ENCODE measurements at places on chromosomes 1 and 21. TPM values are rescaled to one million over a fixed set of nuclear protein-coding genes. Genes with fewer than 3 reads are reported as not detected.

The PRCC gene
- polyA plus RNA-seq, result 69.4 TPM

The HAPLN2 gene
- not detected for polyA plus RNA-seq

The COL11A1 gene
- not detected for polyA plus RNA-seq

The E2F2 gene
- polyA plus RNA-seq, result 0.39 TPM

The EPHB2 gene
- polyA plus RNA-seq, result 0.08 TPM

The GPR3 gene
- polyA plus RNA-seq, result not detected

The C1orf94 gene
- polyA plus RNA-seq, result not detected

The LMX1A gene
- polyA plus RNA-seq, result not detected

The TRPM2 gene
- 4.8 TPM for polyA plus RNA-seq

The LCK gene
- 57.7 TPM for polyA plus RNA-seq

The SYT6 gene
- not detected for polyA plus RNA-seq
